CD4-positive, alpha-beta T cell treated with Interleukin-21 for 1 hour (primary cell): ENCODE measurements at places on chromosomes 13 and 19.

GRCh38 chr19:10780368-10780767 is 55.6 kb downstream of the TMED1 start:
- no peak for DNase-seq

- DNase-seq: no peak
These were observed 128.3 kb downstream of the ATP11A start for GRCh38 chr13:112818040-112818697.

GRCh38 chr19:52138278-52138982 is 1.3 kb downstream of the ZNF616 start:
- DNase-seq: no peak

- DNase-seq: no peak
These were observed 2.4 kb upstream of the NFIC start for GRCh38 chr19:3363841-3364500.

DNA sequence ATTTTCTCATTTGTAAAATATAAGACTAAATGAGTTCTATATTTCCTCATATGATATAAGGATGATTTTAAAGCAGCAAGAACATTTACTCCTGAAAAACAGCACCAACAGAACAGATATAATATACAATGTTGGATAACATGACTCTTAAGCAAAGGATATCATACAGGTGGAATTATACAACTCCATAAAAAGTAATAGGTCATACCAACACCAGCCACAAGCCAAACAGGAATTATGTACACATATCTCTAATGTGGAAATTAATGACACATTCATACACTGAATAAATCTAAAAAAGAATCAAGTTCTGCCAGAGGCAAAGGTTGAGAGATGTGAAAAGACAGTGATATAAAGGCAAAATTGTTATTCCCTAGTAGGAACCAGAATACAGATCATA is 25.9 kb downstream of the INTS6 start:
- DNase-seq: no peak
